Smooth muscle cell of the umbilical artery (primary cell): ENCODE measurements at places on chromosomes 11 and 22. TPM values are rescaled to one million over a fixed set of nuclear protein-coding genes. Genes with fewer than 3 reads are reported as not detected.

Gene LAYN
- total RNA-seq: 34.4 and 42.8 TPM in 2 replicates

Gene NOX4
- 4.2 and 9.5 TPM in 2 replicates for total RNA-seq

Gene WNT7B
- total RNA-seq: under 0.01 and 2.4 TPM in 2 replicates

Gene FGF19
- not detected in 2 replicates for total RNA-seq

Gene NXPE4
- not detected in 2 replicates for total RNA-seq

Gene SERHL2
- total RNA-seq: 3.6 and 4.2 TPM in 2 replicates

Gene GP1BB
- total RNA-seq: 1.8 and 2.1 TPM in 2 replicates

Gene ANO5
- total RNA-seq: not detected in 2 replicates

Gene APOL5
- not detected in 2 replicates for total RNA-seq

Gene KIRREL3
- total RNA-seq: 0.59 and 0.78 TPM in 2 replicates

Gene PYGM
- total RNA-seq: 0.60 and 1.2 TPM in 2 replicates

Gene IGF2
- total RNA-seq: under 0.01 and 1.5 TPM in 2 replicates

Gene GPR83
- under 0.01 and 0.09 TPM in 2 replicates for total RNA-seq

Gene C22orf31
- not detected in 2 replicates for total RNA-seq

Gene CWC15
- 27.6 and 46.3 TPM in 2 replicates for total RNA-seq

Gene SHANK2
- total RNA-seq: 3.7 and 6.8 TPM in 2 replicates

Gene HBD
- not detected in 2 replicates for total RNA-seq
